Central memory CD4-positive, alpha-beta T cell (primary cell): ENCODE measurements at places on chromosomes 6 and 20.

- no peak for DNase-seq
Observed at GRCh38 chr6:13372688-13373487, 44.6 kb upstream of the TBC1D7 start.

DNA sequence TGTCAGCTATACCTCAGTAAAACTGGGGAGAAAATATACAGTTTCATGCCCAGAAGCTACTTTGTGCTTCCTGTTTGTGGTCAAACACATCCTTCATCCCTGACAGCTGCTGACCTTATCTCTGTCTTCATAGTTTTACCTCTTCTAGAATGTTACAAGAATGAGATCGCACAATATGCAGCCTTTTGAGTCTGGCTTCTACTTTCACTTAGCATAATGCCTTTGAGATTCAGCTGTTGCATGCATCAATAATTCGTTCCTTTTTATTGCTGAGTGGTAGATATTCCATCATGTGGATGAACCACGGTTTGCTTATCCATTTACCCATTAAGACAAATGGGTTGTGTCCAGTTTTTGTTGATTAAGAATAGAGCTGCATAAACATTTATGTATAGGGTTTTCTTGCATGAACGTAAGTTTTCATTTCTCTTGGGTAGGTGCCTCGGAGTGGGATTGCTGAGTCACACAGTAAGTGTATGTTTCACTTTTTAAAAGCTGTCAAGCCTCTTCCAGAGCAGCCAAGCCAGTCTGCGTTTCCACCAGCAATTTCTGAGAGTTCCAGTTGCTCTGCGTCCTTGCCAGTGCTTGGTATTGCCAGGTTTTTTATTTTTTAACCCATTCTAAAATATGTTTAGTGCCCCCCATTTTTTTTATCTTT, 86.6 kb upstream of the PAX1 start:
- no peak for DNase-seq

DNA sequence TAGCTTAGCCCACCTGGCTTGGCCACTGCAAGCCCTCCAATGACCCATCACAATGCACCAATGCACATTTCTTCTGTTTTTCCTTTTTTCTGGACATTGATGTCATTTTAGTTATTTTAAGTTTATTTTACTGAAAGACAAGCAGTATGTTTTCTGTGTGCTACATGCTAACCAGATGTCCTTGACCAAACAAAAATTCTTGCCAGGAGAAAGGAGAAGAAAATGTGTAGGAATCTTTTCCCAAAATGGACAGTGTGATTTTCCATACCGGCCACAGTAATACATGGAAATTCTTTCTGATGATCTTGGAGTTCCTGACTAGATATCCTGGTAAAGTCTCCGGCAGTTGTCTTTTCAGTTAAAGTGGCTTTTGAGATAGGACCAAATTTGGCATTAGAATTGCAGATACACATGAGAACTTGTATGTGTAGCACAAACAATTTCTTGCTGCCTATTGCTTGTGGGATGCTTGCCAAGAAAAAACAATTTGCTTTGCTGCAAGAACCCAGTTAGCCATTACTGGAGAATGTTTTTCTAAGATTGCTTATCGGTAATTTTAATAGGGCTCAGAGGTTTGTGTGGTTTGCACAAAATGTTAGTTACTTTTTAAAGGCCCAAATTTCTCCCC, 696.5 kb upstream of the CITED2 start:
- no peak for DNase-seq

GRCh38 chr6:68343901-68344300, 291.2 kb upstream of the ADGRB3 start:
- DNase-seq = no peak

GRCh38 chr6:135852746-135853145, 1.2 kb downstream of the PDE7B start:
- DNase-seq = no peak

GRCh38 chr20:20405623-20406022, 37.7 kb downstream of the INSM1 start:
- no peak for DNase-seq

DNA sequence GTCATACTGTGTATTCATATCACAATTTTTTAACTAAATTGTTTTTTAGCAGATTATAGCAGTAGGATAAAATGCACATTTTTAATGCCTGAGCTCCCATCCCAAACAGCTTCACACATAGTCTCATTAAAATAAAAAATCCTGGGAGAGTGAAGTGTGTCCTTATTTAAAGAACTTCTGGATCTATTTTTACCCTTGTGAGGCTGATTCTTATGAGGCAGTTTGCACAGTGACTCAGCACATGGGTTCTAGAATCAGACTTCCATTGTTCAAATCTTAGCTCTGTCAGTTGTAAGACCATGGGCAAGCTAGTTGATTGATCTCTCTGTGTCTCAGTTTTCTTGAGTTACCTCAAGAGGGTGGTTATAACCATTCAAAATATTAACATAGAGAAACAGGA, 72.3 kb downstream of the MACROD2 start:
- no peak for DNase-seq

DNA sequence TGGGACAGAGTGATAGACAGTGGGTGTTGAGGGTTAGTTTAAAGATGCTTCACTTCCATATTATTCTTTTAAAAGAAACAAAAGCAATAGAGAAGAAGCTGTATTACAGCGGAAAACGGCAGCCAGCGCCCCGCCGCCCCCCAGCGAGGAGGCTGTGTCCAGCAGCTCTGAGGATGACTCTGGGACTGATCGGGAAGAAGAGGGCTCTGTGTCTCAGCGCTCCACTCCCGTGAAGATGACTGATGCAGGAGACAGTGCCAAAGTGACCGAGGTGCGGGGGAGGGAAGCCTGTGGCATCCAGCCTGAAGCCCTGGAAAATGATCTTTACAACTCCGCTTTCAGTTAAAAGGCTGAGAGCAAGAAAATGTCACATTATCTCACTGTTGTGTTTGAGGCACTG, 100.2 kb downstream of the FIG4 start:
- no peak for DNase-seq

- no peak for DNase-seq
Observed at GRCh38 chr6:56806368-56806767, 148.5 kb upstream of the BEND6 start.

- DNase-seq = no peak
Observed at GRCh38 chr6:115554060-115554459, 506.6 kb downstream of the FRK start.

DNA sequence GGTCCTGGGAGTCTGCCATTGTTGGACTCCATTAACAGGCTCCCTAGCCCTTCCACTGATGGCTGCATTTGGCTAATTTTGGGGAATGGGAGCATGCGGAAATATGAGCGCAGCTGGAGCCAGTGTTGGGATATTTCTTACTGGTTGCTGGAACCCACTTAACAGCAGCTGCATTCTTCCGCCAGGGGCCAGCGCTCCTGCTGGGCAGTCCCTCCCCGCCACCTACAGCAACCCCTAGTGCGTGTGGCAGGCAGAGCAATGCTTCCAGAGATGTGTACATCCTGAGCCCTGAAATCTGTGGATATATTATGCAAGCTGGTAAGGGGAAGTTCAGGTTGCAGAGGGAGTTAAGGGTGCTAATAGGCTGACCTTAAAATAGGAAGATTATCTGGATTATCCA, 16.4 kb downstream of the CST8 start:
- DNase-seq = no peak

- DNase-seq = no peak
Observed at GRCh38 chr6:84524636-84525035, 239.8 kb downstream of the TBX18 start.

GRCh38 chr6:18368277-18369105, 18.7 kb upstream of the RNF144B start:
- no peak for DNase-seq

DNA sequence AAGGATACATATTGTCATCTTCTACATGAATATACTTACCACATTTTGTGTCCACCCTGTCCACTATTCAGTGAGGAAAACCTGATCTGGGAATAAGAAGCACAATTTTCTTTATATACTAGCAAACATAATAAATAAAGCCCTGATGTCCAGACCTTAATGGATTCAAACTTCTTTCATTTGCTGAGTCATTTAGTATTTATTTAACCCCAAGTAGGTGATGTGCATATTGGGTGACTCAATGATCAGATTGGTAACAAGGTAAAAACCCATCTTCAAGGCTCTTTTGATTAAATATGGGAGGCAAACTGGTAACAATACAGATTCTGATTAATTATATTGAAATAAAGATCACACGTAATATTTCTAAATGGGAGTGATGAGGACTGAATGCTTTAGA, 1159.8 kb upstream of the EYS start:
- no peak for DNase-seq

DNA sequence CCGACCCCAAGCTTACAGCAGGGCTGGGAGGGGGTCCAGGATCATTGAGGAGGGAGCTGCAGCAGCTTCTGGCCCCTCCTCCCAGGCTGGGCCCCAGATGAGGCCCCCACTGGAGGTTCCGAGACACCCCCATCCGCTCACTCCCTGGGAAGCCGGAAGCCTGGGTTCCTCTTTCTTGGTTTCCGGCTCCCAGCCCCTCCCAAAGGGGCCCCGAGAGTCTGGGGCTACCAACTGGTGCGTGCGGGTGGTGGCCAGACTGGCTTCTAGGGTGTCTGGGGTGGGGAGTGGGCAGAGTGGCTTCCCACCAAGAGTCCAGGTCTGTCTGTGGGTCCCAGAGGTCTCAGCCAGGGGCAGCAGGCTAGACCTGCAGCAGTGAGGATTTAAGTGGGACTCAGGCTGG, 2.2 kb downstream of the RGS19 start:
- peak; percentile 33 for DNase-seq

DNA sequence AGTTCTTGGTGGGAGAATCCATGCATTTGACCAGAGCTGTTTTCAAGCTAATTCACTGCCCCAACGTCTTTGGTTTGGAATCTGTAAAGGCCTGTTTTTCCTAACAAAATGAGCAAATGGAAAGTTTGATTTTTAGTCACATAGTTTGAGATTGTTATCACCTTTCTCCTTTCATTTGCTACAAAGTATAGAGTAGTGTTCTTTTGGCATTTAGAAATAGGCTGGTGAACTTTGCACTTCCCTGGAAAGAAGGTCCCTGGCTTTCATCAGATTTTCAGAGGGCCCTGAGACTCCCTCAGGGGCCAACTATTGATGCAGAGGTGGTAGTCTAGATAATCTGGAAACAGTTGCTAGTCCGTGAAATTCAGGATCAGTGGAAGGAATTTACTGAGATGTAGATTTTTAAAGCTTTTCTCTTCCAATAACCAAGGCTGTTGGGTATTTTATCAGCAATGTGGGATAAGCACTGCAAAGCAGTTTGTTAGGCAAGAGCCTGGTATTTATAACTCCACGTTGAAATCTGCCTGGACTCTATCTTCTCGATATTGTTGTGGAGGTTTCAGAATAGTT, 1.7 kb downstream of the ARFGEF2 start:
- DNase-seq = no peak

DNA sequence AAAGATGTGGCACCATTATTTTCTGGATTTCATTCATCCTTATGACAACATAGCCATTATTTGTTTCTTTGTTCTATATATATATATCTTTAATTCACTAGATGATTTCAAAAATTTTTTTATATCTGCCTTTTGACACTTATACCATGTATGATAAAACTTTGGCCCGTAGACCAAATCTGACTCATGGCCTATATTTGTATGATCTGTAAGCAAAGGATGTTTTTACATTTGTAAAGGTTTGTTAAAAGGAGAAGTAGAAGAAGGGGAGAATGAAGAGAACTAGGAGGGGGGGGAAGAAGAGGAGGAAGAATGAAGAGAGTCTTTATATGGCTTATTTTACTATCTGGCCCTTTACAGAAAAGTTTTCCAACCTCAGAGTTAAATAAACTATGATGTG, 279.7 kb downstream of the LAMA2 start:
- DNase-seq = no peak

DNA sequence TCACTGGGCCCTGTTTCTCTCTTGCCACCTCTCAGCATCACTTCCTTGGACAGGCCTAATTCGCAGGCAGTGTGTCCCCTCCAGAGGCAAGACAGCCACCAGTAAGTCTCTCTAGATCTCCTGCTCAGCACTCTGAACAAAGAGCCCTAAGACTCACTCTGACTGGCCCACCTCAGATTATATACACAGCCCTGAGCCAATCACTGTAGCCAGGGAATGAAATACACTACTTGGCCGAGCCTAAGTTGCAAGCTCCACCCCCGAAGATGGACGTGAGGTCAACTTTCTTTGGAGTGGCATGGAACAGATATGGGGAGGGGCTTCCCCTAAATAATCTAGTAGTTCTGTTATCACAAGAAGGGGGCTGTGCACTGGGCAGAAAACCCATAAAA, 4.1 kb downstream of the BPI start:
- no peak for DNase-seq

DNA sequence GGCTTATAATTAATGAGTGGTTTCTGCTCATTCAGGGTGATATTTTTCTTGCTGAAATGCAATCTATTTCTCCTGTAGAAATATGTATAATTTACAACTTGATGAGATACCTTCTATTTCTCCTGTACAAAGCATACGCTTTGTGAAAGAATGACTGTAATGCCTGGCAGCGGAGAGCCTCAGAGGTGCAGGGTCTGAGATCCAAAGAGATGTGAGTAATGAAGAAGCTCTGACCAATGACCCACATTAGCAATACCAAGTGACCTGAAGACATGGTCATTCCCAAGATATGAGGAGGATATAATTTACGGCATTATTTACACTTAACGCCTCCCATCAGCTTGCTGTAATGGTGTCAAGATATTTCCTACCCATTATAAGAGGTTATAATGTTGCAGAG, 98.4 kb upstream of the RAB32 start:
- no peak for DNase-seq

GRCh38 chr6:167711768-167712730, 114.7 kb upstream of the AFDN start:
- no peak for DNase-seq

DNA sequence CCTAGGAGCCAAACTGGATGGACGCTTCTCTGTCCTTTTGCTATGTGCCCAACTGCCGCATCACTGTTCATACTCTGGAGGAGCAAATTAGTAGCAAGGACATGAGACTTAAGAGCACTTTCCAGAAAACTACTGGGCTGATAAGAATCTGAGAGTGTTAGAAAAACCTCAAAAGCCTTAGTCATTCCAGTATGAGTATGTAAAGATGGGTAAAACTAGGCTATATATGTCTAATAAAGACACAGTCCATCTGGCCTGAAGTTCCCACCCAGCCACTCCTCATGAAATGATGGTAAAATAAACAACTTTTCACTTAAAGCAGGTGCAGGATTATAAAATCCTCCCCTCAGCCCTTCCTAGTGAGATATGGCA, 30.6 kb downstream of the SHLD1 start:
- no peak for DNase-seq

DNA sequence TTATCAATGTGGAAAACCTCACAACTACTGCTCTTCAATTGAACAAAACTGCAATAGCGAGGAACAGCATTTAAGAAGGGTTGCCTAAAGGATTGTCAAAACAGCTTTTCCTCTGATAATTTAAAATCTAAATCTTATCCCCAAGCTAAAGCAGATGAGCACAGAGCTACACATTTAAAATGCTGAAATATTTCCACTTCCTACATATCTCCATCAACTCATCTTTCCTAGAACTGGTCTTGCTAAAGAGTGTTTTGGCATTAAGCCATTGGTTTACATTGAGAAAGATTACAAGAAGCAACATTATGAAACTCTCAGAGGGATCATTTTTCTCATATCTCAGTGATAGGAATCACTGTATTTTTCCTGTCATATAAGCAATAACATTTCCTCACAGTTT, 3.6 kb downstream of the OR10C1 start:
- DNase-seq = no peak

GRCh38 chr20:2429051-2429450, 41.5 kb downstream of the SNRPB start:
- no peak for DNase-seq
